ENCODE measurements at places on chromosomes 6 and 20. TPM values are rescaled to one million over a fixed set of nuclear protein-coding genes. Genes with fewer than 3 reads are reported as not detected.

The SIRPD gene
- not detected for total RNA-seq

The IP6K3 gene
- total RNA-seq, result 0.08 TPM

The MAP1LC3A gene
- total RNA-seq, result 7.0 TPM

The HLA-DMB gene
- 5.5 TPM for total RNA-seq

The OVOL2 gene
- total RNA-seq, result 11.0 TPM

The SUN5 gene
- total RNA-seq, result not detected

The PRDM13 gene
- not detected for total RNA-seq

The CTCFL gene
- total RNA-seq, result not detected

The SH3BGRL2 gene
- 28.5 TPM for total RNA-seq

The PLCB4 gene
- total RNA-seq, result 1.1 TPM

The TNXB gene
- 7.6 TPM for total RNA-seq

The RIMS1 gene
- total RNA-seq, result 0.48 TPM

- peak; percentile 66 for ATAC-seq
Observed at GRCh38 chr20:36093025-36093803, 61.3 kb upstream of the EPB41L1 start.

DNA sequence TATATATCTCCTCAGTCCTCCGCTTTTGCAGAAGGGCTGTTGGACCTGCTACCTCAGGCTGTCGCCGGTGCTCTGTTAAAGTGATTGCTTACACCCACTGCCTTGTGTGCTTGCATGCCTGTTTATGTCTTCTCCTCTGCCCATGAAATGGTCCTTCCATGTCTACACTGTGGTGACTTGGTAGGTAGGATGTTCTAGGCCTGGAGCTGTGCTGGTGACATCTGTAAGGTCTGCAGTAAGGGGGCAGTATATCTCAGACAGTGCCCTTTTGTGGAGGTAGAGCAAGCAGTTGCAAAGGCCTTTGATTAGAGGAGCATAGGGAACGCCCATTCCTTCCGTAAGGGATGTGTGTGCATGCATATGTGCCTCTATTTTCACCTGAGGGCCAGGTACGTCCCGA is 40.3 kb downstream of the VAPB start:
- ATAC-seq, result no peak

GRCh38 chr6:53939830-53940229 is 145.0 kb downstream of the LRRC1 start:
- ATAC-seq, result no peak

DNA sequence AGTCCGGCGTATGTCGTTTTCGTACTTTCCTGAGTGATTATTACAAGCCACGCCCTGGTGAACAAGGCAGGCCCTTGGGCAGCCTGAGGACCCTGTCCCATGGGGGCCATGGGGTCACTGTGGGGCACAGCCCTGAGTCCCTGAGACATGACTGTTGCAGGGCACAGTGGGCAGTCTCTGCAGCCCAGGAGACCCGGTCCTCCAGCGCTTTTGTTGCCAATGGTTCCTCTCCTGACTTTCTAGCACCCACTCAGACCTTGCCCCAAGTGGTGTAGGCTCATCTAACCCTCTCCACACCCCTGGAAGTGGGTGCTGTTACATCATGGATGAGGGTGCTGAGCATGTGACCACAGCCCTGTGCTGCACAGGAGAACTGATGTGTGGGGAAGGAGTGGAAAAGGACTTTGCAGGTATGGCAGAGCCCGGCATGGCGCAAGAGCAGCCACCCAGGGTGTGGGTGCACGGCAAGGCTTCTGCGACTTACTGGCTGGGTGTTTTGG is 319.5 kb downstream of the TAF4 start:
- ATAC-seq, result no peak

GRCh38 chr6:152301021-152301764 is 336.0 kb downstream of the SYNE1 start:
- peak; percentile 27 for ATAC-seq

DNA sequence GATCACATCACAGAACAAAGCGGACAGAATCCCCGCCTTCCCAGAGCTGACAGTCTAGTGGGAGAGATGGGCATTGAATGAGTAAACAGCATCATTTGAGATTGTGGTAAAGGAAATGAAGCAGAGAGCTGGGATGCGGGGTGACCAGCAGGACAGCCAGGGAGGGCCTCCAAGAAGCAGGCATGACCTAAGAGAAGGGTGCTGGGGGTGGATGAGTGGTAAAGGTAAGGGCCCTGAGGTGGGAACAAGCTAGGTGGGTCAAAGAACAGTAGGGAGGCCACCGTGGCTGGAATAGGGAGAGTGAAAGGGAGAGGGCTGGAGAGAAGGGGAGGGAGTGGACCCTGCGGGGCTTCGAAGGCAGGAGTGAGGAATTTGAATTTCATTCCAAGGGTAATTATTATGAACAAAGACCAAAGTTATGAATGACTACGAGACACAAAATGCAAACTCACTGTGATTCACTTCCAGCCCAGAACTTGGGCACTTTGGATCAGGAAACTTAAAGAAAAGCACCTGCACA is 61.4 kb downstream of the CEBPB start:
- ATAC-seq, result no peak

- ATAC-seq, result peak; percentile 84
Observed at GRCh38 chr6:33840048-33840926, 36.5 kb upstream of the MLN start.

DNA sequence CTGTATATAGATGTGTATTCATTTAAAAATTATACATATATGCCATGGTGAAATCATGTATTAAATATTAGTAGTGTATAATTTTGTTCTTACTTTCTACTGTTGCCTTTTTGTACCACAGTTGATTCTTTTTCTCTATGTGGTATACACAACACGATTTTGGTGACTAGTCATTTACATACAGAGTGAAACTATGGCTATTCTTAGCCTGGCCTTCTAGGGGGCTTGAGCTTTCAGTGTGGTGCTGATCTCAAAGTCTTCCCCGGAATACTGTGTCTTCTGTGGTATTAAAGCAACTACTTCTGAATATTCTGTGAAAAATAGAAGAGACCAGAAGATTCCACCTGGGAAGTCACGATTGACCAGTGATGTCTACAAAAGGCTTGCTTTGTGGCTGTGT is 301.9 kb downstream of the UTRN start:
- ATAC-seq, result no peak

GRCh38 chr6:160393891-160394653 is 45.9 kb downstream of the SLC22A3 start:
- no peak for ATAC-seq

- ATAC-seq, result no peak
Observed at GRCh38 chr6:101513181-101513580, 119.7 kb downstream of the GRIK2 start.

- ATAC-seq, result peak; percentile 100
Observed at GRCh38 chr6:15148356-15148946, 97.4 kb upstream of the JARID2 start.

- ATAC-seq, result peak; percentile 37
Observed at GRCh38 chr20:46022411-46023147, 6.4 kb upstream of the SLC12A5 start.

GRCh38 chr6:140833408-140833807 is 1299.3 kb upstream of the GJE1 start:
- ATAC-seq, result no peak

- ATAC-seq, result no peak
Observed at GRCh38 chr20:58714923-58715351, 22.3 kb downstream of the NPEPL1 start.

DNA sequence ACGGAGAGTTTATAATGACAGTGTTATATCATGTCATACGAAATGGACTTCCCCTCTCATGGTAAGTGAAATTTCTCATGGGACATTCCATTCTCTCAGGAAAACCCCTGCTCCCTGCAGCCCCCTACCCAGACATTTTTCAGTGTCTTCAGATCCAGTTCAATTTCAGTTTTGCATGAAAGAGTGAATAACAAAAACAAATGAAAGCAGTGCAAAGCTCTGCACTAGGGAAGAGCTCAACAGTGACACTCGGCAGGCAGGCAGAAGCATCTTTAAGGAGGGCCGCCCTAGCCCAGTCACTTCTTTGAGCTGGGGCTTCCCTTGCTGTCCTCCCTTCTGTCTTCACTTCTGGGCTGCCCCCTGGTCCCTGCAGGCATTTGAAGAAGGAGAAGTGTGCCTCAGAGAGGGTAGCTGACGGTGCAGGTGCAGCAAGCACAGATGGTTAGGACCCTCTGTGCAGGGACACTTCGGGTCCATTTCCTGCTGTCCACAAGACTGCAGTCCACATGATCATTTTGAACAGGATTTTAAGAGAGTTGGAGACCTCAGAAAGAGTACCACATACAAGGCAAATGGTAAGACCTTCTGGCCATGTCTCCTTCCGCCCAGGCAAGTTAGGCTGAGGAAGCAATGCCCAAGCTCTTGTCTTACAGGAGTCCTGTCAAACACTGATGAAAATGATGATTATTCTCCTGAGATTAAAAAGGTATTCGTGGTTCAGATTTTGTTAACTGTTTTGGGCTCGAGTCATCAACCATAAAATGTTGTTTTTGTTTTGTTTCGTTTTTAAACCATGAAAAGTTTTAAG is 5.4 kb upstream of the DUSP22 start:
- no peak for ATAC-seq

DNA sequence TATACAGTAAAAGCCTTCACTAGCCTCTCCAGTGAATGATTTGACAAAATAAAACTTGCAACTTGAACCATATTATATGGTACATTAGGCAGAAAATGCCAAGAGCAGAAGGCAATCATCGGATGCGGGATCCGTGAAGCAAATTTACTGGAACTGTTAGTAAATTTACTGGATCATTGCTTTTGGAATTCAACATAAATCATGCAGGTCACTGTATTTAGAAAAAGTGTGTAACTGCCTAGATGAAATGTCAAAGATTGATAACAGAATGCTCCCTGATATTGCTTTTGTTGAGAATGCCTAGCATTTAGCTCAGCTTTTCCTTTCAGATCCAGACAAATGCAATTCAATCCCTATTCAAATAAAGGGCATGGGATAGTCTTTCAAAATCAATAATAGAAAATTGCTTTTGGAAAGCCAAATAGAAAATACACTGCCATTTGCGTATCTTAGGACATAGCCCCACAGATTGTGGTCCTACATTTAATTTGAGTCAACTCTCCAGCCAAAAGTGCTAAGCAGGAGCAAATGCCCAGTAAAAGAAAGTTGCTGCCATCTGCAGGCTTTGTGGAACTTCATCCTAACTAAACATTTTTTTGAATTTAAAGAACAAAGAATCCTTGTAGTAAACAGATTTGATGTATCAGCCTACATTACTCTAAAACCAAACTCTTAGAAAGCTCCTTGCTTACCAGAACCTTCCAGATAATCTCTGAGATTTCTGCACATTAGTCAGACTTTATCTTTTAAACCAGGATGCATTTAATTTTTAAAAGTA is 109.5 kb upstream of the HSF2 start:
- no peak for ATAC-seq

GRCh38 chr6:112752791-112753190 is 405.7 kb downstream of the RFPL4B start:
- ATAC-seq, result no peak

GRCh38 chr6:150142670-150143515 is at the start of gene PPP1R14C:
TSS of gene PPP1R14C (plus strand) at chr6:150143044. CDS start at chr6:150143193, 149 bp downstream.
- peak; percentile 81 for ATAC-seq

DNA sequence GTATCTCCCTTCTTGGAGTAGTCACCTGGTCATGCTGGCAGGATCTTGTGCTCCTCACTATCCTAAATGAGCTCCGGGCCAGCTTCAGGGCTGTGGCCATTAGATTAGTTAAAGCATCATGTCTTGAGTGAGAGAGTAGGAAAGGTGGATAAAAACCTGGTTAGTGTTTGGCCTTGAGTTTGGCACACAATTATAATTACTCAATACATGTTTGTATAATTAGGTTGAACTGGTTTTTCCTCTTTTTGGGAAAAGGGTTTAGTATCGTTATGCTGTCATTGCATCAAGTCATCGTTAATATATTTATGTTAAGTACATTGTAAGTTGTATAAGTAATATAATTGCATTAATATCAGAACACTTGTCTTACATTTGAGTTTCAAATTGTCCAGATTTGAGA is 126.3 kb downstream of the CDKAL1 start:
- ATAC-seq, result peak; percentile 79

GRCh38 chr20:40668449-40669228 is 20.4 kb downstream of the MAFB start:
- ATAC-seq, result no peak

DNA sequence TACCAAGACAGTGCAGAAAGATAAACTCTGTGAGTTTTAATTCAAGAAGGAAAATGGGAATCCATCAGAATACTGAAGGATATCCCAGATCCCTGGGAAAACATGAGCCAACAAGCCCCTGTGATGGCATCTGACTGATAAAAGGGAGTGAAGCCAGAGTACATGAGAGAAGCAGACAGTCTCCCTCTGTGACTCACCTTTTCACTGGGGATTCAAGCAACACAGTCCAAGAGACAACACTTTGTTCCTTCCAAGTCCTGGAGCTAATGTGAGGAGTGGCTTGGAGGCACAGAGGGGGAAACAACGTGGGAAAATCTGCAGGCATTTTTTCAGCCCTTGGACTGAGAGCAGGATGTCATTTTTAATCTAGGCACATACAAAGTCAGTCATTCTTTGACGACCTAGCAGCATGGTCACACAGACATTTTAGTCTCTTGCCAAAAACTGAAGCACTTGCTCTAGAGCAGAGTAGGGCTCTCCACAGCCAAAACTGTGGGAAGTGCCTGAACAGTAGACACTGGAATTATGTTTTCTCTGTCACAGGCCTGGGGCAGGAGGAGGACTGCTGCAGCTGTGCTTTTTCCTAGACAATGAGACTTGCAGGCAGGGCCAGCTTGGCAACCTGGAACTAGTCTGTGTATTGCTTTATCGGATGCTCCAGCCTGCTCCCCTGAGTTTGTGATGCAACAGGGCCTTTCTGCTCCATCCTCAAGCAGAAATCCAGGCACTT is 465.0 kb upstream of the GJE1 start:
- ATAC-seq, result no peak

- peak; percentile 74 for ATAC-seq
Observed at GRCh38 chr20:41232973-41233926, 84.3 kb downstream of the ZHX3 start.

DNA sequence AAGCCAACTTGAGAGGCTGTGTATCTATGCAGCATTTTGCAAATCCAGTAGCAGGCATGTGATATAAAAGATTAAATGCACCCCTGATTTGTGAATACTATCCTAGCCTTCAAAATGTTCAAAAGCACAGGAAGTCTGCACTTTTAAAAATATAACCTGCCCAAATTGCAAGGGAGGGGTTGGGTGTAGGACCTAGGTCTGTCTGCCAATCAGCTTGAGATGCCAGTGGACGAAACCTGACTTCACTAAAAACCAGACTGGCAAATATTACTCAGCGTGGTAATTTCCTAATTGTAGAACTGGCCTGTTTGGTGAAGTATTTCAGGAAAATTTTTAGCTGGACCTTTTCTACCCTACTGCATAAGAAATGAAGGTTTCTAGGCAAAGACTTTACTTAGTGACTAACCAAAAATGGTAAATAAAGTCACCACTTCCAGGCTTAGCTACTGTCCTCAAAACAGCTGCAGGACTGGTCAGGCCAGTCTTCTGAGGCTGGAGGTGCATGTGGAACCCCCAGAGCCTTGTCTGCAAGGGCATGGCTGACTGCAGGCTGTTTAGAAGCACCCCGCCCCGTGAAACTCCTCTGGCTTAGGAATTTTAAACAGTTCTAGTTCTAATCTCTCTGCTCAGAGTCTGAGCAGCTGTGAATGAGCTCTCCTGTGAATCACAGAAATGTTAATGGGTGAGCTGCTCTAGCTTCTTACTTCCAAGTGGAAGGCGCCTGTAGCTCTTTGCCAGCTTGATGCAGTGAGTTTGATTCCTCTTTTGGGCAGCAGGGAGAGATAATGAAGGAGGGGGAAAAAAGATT is 104.4 kb upstream of the ESR1 start:
- peak; percentile 95 for ATAC-seq

All from esophagus mucosa (tissue), 1 donor.